Right ventricle myocardium inferior (tissue), 1 donor: ENCODE measurements at places on chromosomes 7 and 10. TPM values are rescaled to one million over a fixed set of nuclear protein-coding genes. Genes with fewer than 3 reads are reported as not detected.

The CNOT4 gene
- total RNA-seq = 26.6 TPM

The FGL2 gene
- 13.0 TPM for total RNA-seq

The AGAP5 gene
- 2.6 TPM for total RNA-seq

The BHLHA15 gene
- not detected for total RNA-seq

The CYREN gene
- 22.5 TPM for total RNA-seq

The OR13A1 gene
- total RNA-seq = not detected

The LIPJ gene
- not detected for total RNA-seq

The CCDC146 gene
- total RNA-seq = 11.0 TPM

The H2BK1 gene
- total RNA-seq = not detected

The ADIRF gene
- 54.6 TPM for total RNA-seq

The LRRD1 gene
- total RNA-seq = not detected

The CHAT gene
- total RNA-seq = not detected

The NPM3 gene
- total RNA-seq = 7.9 TPM

The IFIT1B gene
- not detected for total RNA-seq

The MYL7 gene
- total RNA-seq = 3,838 TPM
